Upper lobe of left lung (tissue), 6 donors: ENCODE measurements at places on chromosomes 12 and 14. TPM values are rescaled to one million over a fixed set of nuclear protein-coding genes. Genes with fewer than 3 reads are reported as not detected.

MTRFR gene
- 12.8 TPM for total RNA-seq

ISM2 gene
- not detected for total RNA-seq

GRCh38 chr12:19659086-19659485 lies 219.8 kb downstream of the AEBP2 start:
- no peak for DNase-seq

GRCh38 chr12:130375296-130376287 lies 37.9 kb downstream of the PIWIL1 start:
- DNase-seq: no peak

DNA sequence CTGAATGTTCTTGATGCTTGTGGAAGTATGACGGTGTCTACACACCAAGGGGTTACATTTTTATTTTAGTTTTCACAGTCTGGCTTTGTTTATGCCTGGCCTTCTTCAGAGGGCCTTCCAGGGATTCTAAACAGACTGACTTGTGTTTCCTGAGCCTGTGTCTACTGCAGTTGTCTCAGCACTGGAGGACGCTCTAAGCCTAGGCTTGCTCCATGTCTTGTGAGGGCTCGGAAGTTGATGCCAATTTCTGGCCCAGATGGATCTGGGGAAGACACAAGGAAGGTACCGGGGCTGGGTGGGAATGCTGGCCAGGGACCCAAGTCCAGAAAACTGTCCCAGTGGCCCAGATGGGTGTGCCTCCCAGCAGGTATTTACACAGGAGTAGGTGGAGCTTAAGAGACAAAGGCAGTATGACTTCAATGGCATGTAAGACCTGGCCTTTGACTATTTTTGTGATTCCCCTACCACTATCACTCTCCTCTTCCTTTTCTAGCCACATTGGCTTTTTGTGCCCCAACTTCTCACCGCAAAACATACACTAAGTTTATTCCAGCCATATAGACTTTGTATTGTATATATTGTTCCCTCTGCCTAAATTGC lies 56.9 kb downstream of the GPR137C start:
- DNase-seq: no peak

GRCh38 chr14:104639885-104640548 lies 35.4 kb upstream of the TMEM179 start:
- peak; percentile 92 for DNase-seq

- DNase-seq: no peak
These were observed 57.6 kb downstream of the MDM2 start for GRCh38 chr12:68865399-68866164.

GRCh38 chr12:131101703-131102492 lies 148.2 kb downstream of the ADGRD1 start:
- DNase-seq: peak; percentile 17

SERPINA12 gene
- not detected for total RNA-seq

GRCh38 chr12:91866566-91866965 lies 279.1 kb downstream of the BTG1 start:
- DNase-seq: no peak

DNA sequence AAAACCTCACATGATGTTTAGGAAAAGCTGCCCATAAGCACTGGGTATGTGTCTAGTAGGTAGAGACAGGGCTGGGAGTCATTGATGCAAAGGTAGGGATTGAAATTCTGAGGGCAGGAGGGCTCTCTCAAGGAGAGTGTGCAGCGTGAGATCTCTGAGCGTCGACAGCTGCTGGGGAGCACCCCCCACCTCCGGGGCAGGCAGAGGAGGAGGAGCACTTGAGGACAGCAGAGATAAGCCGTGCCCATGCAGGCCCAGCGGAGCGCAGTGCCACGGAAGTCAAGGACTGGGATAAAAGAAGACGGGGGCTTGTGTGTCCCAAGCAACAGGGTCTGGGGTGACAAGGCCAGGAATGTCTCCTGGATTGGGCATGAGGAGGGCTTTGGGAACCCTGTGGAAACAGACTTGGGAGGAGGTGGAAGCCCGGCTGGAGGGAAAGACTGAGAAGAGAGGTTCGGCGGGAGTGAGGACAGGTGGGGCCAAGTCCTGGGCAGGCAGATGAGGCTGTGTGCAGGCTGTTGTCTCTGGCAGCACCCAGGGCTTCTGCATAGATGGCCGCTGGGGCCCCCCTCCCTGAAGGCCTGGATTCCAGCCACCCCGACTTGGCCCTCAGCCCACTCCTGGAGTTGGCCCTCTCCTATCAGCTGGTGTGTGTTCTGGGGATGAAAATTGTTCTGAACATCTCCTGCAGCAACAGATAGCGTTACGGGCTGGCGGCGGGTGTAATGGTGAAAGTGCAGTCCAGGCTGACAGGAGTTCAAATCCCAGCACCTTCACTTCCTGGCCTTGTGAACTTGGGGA lies 1.9 kb downstream of the CACNA2D4 start:
- peak; percentile 55 for DNase-seq

- no peak for DNase-seq
These were observed 77.4 kb downstream of the BBS10 start for GRCh38 chr12:76270657-76271358.

RHOJ gene
- 4.6 TPM for total RNA-seq

DNA sequence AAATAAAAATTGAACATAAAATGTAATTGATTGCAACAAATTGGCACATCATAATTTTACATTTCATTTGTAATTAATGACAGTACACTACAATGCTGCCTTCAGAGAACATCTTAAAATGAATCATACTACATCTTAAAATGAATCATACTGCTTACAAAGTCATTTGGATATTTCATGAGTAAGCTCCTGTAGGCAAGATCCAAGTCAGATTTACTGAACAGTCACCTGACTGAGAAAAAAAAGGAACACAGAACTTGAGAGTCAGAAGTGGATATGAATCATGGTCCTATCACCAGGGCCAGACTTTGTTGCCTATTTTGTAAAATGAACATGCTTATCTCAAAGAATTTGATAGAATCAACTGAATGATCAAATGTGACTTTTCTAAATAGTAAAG lies 32.7 kb upstream of the FBLN5 start:
- no peak for DNase-seq

- DNase-seq: no peak
These were observed 51.4 kb downstream of the ZFP36L1 start for GRCh38 chr14:68741477-68741791.

SYNJ2BP gene
- total RNA-seq: 9.4 TPM

DAO gene
- not detected for total RNA-seq

- no peak for DNase-seq
These were observed 76.6 kb downstream of the LRP6 start for GRCh38 chr12:12190087-12190809.

- no peak for DNase-seq
These were observed 82.9 kb downstream of the BCL2L14 start for GRCh38 chr12:12153596-12153995.

DNA sequence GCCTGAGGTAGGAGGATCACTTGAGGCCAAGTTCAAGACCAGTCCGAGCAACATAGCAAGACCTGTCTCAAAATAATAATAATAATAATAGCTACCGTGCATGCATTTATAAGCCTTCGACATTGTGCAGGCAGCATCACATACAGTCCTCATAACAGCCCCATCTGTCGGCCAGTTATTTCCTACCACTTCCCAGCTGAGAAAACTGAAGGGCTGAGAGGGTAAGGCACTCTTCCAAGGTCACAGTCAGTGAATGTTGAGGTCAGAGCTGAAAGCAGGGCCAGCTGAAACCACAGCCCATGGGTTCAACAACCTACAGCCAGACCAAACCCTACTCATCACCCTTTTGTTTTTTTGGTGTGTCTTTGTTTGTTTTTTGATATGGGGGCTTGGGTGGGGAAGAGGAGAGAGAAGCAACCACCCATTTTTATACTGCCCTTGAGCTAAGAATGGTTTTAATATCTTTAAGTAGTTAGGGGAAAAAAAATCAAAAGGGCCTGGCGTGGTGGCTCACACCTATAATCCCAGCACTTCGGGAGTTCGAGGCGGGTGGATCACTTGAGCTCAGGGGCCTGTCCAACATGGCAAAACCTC lies 16.8 kb upstream of the ITPK1 start:
- peak; percentile 39 for DNase-seq

GRCh38 chr14:49653508-49653907 lies 18.5 kb upstream of the DNAAF2 start:
- no peak for DNase-seq

DNA sequence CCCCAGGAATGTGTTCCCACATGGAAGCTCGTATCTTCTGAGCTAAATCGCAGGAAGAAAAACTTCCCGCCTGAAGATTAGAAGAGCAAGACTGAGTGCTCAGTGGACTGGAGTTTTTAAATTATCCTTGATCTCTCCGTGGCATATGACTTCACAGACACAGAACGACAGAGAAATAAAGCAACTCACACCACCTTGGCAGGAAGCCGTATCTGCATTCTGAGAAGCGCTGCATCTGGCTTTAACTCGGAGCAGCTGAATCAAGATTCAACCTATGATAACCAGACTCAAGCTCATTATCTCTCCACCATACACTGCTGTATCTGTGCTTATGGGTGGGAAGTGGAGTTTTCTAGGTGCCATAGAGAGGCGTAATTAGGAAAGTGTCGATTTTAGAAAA lies 1482.7 kb downstream of the AACS start:
- DNase-seq: no peak

GRCh38 chr14:105883066-105884005 lies 357.0 kb downstream of the TMEM121 start:
- DNase-seq: peak; percentile 50

DNA sequence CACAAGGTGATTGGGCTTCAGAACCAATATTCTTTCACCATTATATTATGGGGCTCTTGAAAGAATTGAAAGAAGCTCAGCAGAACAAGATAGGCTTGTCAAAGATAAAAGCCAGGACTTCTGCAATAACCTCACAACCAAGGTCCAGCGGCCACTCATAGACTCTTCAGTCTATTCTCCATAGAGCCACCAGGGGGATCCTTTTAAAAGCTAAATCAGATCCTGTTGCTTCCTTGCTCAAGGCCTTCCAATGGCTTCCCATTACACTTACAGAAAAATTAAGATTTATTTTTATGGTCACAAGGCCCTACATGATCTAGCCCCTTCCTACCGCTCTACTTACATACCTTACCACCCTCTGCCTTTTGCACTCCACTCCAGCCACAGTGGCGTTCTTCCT lies 169.6 kb downstream of the C12orf42 start:
- no peak for DNase-seq

- DNase-seq: no peak
These were observed 30.0 kb downstream of the CEP83 start for GRCh38 chr12:94429633-94430032.

DNA sequence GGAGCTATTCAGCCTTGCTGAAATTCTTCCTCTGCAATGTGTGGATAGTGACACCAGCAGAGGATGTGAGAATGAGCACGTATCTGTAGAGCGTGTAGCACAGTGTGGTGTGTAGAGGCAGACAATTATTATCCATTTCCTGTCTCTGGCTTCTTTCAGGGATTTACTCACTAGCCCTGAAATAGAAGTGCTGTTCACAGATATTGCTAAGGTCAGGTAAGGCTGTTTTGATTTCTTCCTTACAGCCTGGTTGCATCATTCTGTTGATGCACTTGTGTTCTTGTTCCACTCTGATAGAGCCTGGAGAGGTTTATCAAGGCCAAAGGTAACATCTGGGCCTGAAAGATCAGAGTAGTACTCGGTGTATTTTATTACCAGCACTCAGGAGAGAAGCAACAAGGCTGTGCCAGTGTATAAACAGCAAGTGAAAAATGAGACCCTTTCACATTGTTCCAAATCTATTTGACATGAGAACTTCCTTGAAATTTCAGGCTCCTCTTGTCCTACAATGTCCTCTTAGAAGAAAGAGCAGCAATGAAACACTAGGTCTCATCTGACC lies 16.7 kb downstream of the ARG2 start:
- no peak for DNase-seq

- no peak for DNase-seq
These were observed 24.4 kb downstream of the B4GALNT3 start for GRCh38 chr12:484096-484495.

DNA sequence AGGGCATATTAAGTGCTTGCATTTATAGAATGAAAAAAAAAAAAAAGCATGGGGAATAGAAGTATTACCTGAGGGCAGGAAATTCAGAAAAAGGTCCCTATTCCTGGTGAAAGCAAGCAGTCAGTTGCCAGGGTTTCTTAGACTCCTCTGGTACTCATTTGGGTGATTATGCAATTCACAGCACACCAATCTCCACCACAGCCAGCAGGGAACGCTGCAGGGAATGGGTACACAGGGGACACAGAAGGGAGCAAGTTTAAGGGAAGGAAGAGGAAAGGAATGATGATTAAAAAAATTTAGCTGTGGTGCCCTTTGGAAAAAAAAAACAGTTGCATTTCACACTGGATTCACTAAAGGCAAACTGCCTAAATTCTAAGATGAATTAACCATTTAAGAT lies 14.2 kb downstream of the BLTP3B start:
- peak; percentile 59 for DNase-seq
